NCI-H345 (cell line): ENCODE measurements at places on chromosomes 3 and 15.

DNA sequence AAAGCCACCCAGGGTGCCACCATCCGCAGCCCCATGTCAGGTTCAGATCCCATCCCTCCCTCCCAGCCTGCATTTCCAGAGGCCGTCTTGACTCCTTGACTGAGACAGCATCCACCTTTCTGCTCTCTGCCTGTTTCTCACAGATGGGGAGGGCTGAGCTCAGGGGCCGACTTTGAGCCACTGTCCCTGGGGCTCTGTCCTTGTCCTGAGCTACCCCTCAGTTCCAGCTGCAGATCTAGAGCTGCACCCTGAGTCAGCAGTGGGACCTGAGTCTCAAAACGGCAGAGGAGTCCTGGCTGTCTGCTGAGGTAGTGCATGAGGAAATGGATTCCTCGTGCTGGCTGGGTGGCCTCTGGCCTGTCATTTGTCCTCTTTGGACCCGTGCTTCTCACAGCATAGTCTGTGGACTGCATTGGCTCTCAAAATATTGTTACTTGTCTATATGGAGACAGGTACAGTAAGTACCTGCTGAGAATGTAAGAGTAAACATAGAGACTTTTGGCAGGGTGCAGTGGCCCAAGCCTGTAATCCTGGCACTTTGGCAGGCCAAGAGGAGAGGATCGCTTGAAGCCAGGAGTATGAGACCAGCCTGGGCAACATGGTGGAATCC, 22.3 kb downstream of the RPLP1 start:
- no peak for DNase-seq

GRCh38 chr3:63353383-63353782, 75.3 kb downstream of the SYNPR start:
- no peak for DNase-seq

GRCh38 chr3:113140876-113141275, 70.5 kb upstream of the BOC start:
- no peak for DNase-seq

GRCh38 chr3:53168175-53168923, 7.3 kb downstream of the PRKCD start:
- no peak for DNase-seq

DNA sequence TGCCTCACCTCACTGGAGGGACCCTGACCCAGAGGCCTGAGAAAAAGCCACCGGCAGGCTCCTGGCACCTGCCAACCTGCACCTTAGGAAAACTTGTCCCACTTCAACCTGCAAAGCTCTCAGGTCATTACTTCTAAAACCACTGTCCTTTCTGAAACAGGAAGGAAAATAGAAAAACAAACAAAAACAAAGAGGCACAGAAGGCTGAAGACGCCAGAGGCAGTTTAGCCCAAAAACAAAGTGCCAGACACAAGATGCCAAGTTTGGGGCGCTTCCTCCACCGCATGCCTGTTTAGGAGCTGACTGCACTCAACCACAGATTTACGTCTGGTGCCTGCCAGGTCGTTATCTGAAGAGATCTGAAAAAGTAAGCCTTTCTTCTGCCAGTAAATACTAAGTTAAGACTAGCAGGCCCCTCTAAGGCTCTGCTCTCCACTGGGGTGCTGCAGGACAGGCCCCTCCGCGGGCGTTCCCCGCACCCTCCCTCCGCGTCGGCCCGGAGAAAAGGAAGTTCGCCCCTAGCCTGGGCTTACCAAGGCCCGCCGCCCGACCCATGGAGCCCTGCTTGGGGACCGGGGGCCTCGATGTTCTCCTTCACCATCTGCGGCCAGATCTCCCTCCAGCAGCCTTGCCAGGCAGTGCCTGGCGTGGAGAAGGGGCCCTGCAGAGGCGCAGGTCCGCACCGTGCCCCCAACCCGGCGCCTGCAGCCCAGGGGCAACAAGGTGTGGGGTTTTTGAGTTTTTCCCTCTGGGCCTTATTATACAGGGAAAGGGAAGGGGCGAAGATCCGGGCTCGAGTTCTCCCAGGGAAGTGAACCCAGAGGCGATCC, 1.3 kb downstream of the GOLGA8A start:
- no peak for DNase-seq

DNA sequence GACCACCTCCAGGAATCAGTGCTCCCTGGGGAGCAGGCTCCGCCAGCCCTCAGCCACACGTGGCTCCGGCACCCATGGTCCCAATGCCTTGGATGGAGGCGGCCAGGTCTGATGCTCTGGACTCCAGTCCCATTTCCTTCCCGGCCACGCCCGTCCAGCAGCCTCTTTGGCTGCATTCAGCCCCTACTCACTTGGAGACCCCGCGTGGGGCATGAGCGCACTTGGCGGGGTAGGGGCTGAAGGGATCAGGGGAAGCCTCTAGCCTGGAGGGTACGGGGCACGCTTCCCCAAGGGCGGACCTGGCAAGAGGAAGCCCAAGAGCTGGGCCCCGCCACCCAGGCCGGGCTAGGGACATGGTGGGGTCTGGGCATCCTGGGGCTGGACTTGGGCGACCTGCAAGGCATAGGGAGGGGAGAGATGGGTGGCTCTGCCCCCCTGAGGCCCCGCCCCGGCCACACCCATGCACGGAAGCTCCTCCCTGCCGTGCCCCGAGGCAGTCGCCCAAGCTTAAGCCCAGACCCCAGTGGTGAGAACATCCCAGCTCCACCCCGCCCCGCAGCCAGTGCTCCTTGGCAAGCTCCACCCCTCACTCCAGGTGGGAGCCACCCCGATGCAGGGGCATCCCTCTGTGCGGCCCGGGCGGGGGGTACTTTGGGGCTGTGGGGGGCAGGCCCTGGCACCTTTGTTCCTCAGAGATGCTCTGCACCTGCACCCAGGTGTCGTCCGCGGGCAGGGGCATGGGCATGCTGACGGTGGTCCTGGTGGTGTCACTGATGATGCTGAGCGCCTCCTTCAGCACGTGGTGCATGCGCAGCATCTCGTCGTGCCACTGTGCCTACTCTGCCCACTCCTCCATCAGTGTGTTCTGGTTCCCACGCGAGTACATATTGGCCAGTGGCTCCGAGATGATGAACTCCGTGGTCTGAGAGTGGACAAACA, 163.5 kb downstream of the GOLGA6L4 start:
- DNase-seq, result no peak

DNA sequence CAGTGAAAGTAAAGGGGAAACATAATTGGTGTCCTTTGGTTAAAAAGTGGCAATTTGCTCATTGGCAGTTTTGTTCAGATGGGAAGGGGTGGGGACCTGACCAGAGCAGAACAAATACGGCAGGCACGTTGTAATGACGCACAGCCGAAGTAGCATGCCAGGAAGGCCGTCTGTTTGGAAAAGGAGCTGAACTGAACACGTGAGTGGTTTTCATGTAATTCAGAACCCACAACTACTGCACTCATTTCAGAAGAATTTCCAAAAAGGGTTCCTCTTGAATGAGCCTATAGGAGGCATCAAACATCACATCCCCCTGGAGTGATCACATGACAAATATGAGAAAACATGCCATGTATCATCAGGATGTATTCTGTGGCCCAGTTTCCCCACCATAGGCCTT, 42.9 kb upstream of the LMCD1 start:
- no peak for DNase-seq

- no peak for DNase-seq
Observed at GRCh38 chr15:97691799-97692198, 268.7 kb upstream of the ARRDC4 start.

DNA sequence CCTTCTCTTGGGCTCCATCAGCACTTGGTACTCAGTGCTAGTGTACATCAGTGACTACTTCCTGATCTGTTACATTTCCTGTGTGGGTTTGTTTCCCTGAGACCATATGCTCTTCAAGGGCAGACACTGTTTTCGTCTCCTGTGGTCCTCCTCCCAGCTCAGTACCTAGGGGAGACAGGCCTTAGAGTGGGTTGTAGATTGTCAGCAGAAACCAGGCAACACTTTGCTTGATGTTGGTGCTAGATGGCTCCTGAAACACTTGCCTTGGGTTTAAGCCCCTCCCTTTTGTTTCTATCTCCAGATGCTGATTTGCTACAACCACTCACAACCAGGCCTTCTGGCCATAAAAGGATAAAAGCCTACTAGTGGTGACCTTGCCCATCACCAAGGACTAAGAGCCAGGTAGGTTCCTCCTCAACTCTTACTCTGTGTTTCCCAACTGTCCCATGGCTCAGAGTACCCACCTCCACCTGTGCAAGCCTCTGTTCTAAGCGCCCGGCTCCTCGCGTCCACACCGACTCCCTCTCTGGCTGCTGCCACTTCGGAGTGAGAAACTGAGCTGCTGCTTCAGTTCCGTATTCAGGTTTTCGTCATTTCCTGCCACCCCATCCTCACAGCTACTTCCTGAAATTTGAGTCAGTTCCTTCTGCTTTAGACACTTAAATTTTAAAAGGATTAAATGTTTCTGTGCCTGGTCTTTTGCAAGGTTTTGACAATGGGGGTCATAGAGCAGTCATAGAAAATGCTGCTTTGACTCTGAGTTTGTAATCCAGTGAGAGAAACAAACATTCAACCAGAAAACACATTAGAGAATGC, at the start of gene HCLS1:
Gene HCLS1 (minus strand): TSS at position 548 of the 816 bp plus-strand sequence. CDS start 2,556 bp downstream, outside the sequence.
- no peak for DNase-seq

- peak; percentile 68 for DNase-seq
Observed at GRCh38 chr3:62718515-62719320, 156.5 kb downstream of the CADPS start.
